ENCODE measurements at places on chromosomes 4 and X.

DNA sequence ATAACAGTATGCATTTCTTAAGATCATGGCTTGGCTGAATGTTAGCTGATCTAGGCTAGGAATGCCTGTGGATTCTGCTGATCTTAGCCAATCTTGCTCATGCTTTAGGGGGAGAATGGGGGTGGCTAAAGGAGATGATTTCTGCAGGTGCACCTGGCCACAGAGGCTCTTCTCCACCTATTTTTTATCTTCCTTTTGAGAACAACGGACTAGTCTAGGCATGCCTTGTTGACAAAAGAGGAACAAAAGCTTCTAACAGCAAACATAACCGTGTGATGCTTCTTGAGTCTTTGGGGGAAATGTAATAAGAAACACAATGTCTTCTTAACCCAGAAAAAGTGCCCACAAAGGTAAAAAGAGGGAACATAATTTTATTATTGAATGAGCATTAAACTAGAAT is 743.5 kb downstream of the ARAP2 start:
- no peak for DNase-seq

DNA sequence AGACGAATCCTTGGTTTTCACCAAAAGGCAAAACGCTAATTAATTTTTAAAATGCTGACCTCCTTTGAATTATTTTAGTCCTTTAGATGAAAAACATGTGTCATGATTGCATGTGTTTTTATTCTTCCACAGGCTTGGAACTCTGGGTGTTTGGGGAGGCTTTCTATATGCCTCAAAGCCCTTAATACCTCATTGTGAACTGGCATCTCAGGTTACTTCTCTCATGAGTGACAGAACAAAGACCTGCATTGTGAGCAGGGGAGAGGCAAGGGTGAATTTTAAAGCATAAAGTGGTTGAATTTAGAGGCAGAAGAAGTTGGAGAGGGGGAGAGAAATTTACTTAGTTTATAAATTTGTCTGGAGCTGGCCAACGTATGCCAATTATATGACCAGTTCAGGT is 119.5 kb downstream of the ARSF start:
- no peak for DNase-seq

- DNase-seq, result no peak
These were observed 59.2 kb downstream of the FSTL5 start for GRCh38 chr4:162104459-162105124.

GRCh38 chr4:151389311-151389710 is 19.7 kb upstream of the FHIP1A start:
- no peak for DNase-seq

GRCh38 chrX:120365320-120365719 is 3.4 kb downstream of the ATP1B4 start:
- DNase-seq, result peak; percentile 14

All from Daoy (cell line).